GM19239 (cell line): ENCODE measurements at places on chromosomes 7 and 10.

DNA sequence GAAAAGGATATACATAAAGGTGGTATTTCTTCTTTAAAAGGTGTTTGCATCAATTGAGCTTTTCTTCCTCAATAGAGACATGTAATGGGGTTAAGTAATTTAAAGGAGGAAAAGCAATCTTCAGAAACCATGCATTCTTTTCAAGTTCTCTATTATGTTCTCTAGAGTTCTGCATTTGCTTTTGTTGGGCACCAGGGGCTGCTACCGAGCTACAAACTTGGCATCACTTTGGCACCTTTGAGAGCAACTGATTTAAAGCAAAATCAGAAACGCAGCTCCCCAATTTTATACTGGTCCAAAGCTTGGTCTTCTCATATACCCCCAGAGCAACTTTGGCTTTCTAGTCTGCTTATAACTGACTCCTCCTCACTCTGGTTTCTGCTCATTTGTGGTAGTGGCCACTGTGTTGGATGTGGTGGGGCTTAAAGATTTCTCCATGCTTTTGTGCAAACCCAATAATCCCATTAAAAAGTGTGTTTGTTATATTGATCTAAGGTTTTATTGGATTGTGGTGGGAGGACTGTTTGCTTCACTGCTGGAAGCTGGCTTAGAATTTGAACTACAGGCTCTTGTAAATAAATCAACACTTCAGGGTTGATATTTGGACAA, 712.1 kb downstream of the PHTF2 start:
- no peak for DNase-seq

- DNase-seq, result no peak
Observed at GRCh38 chr7:128933180-128933891, 4.4 kb upstream of the IRF5 start.

- no peak for DNase-seq
Observed at GRCh38 chr7:152419473-152420429, 16.1 kb downstream of the KMT2C start.

DNA sequence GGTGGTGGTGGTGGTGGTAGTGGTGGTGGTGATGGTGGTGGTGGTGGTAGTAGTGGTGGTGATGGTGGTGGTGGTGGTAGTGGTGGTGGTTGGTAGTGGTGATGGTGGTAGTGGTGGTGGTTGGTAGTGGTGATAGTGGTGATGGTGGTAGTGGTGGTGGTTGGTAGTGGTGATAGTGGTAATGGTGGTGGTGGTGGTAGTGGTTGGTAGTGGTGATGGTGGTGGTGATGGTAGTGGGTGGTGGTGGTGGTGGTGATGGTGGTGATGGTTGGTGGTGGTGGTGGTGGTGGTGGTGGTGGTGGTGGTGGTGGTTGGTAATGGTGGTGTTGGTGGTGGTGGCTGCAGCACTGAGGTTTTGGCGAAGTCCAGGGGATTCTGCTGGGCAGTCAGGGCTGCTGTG, 58.5 kb downstream of the TMEM130 start:
- no peak for DNase-seq

GRCh38 chr10:75049316-75050148, 61.9 kb upstream of the SAMD8 start:
- no peak for DNase-seq

- no peak for DNase-seq
Observed at GRCh38 chr10:49549640-49550346, 10.9 kb upstream of the ERCC6 start.

DNA sequence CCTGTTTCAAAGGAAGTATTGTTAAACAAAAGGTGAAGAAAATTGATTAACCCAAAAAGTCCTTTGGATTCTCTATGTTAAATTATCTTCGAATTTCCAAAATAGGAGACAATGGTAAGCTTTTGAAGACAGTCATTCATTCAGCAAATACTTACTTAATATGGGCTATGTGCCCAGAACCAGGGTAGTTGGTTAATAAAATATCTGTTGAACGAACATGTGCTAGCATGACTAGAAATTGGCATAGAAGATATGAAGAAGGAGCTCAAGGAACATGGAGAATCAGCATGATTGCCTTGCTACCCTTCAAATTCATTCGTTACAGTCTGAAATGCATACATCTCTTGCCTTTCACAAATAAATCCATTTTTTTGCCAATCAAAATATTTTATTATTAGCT, 123.1 kb upstream of the RHEB start:
- DNase-seq, result no peak
